ENCODE measurements at places on chromosomes 7 and 10.
A peak's percentile ranks its signal among the peaks of the same experiment; 100 is the strongest.

DNA sequence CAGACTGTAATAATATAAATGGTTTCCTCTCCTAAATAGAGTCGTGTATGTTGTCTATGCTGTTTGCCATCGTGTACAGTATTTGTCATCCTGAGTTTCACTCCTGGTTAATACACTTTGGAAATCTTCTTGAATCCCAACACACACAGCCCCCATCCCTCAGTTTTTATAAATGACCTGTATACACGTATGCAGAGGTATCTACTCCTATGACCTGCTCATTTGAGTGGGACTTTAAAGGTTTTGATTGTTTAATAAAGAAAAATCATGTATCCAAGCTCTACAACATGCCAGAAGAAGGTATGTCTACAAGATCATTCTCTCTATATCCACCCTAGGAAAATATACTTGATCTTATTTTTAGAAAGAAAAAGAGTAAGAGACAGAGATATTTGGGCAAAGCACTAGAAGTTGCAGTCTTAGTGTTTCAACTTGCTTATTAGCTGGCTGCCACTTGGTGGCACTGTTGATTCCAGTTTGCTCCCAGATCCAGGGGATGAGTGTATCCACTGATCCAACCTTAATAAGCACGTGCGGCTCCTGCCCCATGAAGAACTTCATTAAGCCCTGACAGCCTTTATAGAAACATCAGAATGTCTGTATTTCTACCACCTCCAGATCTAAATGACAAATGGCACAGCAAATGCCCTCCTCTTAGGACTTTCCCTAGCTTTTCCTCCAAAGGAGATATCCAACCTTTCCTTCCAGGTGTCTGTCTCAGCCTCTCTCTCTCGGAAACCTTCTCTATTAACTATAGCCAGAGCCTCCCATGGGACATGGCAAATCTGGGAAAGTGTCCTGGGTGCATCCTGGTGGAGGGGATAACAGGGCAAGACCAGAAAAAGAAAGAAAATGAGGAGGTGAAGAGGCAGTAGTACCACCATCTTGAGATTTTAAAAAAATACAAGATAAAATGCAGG lies 181.6 kb upstream of the NEBL start:
- DNase-seq, result peak; percentile 7

GRCh38 chr10:25113191-25114035 lies 61.4 kb upstream of the GPR158 start:
- peak; percentile 19 for DNase-seq

GRCh38 chr7:112770051-112770450 lies 20.1 kb downstream of the TMEM168 start:
- no peak for DNase-seq

- DNase-seq, result no peak
These were observed 31.7 kb upstream of the CASD1 start for GRCh38 chr7:94477878-94478277.

GRCh38 chr7:105854498-105854897 lies 21.9 kb downstream of the ATXN7L1 start:
- DNase-seq, result no peak

DNA sequence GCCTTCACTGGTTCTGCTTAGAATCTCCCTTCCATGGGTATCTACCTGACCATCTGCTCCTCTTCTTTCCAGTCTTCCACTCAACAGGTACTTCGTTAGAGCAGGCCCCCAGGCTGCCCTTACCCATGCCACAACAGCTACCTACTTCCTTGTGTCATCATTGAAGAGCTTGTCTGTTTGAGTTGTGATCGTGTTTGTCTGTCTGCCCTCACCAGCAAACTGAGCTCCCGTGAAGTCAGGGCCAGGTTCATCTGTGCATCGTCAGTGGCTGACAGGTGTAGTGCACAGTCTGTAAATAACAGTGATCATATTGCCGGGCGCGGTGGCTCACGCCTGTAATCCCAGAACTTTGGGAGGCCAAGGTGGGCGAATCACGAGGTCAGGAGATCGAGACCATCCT lies 5.0 kb downstream of the NIPSNAP2 start:
- DNase-seq, result no peak

DNA sequence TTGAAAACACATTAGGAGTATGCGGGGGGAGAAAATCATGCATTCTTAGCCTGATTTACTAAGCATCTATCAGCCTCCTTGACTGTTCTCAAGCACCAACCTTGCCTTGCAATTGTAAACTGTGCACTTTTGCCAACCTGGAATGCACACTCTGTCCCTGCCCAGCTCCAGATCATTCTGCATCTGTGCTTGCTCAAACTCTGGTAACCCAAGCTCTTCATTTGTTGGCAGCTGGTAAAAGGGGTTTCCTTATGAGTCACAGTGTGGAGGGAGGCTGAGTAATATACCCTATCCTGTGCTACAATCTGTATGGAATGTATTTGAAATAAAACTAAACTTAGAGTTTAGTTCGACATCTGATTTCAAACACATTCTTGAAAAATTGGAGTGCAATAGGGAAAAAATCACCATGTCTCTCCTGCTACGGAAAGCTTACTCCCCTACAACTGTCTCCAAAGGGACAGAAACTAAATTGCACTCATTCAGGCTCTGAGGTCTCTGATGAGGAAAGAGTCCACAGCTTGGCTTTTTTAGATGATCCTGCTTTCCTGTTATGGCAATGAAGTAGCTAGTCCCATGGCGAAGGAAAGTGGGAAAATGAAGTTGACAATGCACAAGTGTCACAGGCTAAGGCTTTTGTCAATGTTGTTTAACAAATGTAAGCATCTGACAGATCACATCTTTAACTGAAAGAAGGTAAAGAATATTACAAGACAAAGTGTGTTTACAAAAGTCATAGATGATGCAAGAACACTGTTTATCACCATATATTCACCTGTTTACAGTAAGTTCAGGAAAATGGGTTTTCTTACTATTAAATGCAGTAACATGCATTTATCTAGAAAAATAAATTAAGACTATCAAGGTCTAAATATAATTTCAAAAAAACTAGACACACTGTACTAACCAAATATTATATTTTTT lies 61.9 kb downstream of the TES start:
- DNase-seq, result no peak

DNA sequence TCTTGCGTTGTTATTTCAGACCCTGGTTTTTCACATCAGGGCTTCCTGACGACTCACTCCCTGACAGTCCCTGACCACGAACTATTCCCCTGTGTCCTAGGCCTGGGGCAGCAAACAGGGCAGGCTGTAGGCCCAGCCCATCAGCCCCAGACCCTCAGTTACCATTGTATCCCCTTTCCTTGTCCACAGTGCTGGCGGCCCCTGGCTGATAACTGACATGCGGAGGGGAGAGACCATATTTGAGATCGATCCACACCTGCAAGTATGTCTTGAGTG lies 50.5 kb upstream of the TRIM8 start:
- DNase-seq, result no peak

DNA sequence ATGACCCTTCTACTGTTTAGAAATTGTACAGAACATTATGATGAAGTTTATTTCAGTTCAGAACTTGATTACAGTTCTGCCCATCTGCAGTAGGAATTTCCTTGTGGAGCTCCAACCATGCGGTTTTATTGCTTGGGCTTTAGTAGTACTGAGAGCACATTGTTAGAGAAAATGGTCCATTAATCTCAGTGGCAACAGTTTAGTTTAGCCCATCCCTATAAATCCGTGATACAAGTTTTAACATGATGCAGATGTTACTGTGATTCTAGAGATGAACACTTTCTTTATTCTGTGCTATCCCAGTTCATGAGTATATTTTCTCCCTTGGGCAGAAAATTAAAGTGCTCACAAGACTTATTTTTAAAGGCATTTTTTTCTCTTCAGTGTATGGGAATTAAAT lies 84.8 kb upstream of the FZD8 start:
- no peak for DNase-seq

Measured in GM12864 (cell line).